ENCODE measurements at places on chromosomes 2 and 18. TPM values are rescaled to one million over a fixed set of nuclear protein-coding genes. Genes with fewer than 3 reads are reported as not detected.

DNA sequence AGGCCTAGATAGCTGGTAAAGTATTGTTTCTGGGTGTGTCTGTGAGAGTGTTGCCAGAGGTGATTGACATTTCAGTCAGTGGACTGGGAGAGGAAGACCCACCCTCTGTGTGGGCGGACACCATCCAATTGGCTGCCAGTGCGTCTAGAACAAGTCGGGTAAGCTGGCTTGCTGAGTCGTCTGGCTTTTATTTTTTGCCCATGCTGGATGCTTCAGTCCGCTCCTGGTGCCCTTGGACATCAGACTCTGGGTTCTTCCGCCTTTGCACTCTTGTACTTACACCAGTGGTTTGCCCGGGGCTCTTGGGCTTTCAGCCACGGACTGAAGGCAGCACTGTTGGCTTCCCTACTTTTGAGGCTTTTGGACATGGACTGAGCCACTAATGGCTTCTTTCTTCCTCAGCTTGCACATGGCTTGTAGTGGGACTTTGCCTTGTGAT lies 24.3 kb downstream of the DIS3L2 start:
- peak; percentile 45 for DNase-seq

ANKRD39 gene
- total RNA-seq = 17.3 TPM

DNA sequence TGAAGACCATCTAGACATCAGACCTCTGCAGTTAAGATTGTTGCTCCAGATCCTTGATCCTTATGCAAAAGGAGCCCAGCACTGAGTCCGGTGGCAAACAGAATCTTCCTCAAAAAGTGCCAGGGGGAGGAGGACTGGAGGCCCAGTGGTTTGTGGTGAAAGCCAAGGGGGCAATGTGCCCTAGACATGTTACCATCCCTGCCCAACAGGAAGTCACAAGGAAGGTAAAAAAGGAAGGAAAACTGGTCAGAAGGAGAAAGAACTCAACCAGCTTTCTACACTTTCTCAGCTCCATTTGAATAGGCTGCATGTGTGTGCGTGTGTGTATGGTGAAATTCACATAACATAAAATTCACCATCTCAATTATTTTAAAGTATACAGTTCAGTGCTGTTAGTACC lies 25.0 kb upstream of the KDM3A start:
- no peak for DNase-seq

GRCh38 chr2:111617299-111618225 lies 266.4 kb downstream of the ANAPC1 start:
- no peak for DNase-seq

RNF125 gene
- total RNA-seq = 4.4 TPM

ATG16L1 gene
- total RNA-seq = 29.9 TPM

DNA sequence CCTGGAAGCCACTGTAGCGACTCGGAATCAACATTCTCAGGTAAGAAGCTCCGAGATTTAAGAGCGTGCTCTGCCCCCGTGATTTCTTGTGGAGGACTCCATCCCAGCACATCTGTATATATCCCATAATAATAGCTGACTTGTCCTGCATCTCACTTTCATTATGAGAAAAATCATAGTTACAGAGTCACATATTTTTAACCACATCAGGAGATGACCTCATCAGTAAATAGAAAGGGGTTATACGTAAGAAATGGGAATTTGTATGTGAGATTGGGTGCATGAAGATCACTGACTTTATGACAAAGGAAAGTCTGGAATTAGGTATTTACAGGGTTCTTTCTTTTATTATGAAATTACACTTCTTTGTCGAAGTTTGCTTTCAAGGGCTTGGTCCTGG lies 16.4 kb upstream of the TMEM18 start:
- no peak for DNase-seq

GRCh38 chr2:37325625-37326071 lies 1.0 kb upstream of the PRKD3 start:
- DNase-seq = no peak

- no peak for DNase-seq
These were observed 25.2 kb upstream of the GPR55 start for GRCh38 chr2:230949966-230950873.

ANKRD36C gene
- 44.4 TPM for total RNA-seq

- DNase-seq = no peak
These were observed 133.4 kb downstream of the VAPA start for GRCh38 chr18:10047237-10047636.

- no peak for DNase-seq
These were observed 201.5 kb upstream of the PXDN start for GRCh38 chr2:1945819-1946218.

- DNase-seq = peak; percentile 68
These were observed 281.6 kb upstream of the TANK start for GRCh38 chr2:160878618-160879017.

IL1RL2 gene
- total RNA-seq = not detected

DNA sequence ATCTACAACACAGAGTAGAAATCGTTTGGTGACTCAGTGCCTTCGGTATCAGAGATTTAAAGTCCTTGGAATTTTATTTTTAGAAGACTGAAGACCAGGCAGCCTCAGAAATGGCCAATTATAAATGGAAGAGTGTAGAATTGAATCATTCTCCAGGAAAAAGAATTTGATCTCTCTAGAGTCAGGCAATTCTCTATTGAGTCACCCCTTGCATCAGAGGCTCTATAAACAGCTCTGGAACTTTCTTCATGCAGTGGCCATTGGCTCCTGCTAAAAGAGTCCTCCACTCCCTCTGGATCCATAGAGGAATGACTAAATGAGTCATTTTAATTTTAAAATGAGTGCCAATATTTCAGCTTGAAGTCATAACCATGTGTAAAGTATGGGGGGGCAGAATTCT lies 816.2 kb downstream of the TDRD15 start:
- DNase-seq = no peak

- no peak for DNase-seq
These were observed 113.6 kb downstream of the MCFD2 start for GRCh38 chr2:46801731-46802664.

DNA sequence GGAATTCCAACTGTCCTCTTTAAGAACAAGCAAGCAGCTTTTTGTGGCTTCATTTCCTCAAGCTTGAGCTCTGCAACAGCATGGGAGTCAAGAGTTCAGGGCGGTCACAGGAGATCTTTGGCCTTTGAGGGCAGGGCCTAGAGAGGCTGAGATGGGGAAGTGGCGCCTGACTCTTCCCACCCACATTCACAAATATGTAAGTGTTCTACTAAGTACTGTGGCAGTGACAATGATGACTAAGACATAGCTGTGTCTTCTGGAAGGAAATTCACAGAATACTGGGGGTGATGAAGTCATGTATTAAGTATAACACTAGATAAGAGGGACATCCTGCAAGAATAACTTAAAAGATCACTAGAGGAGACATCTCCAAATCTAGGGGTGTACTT lies 15.0 kb downstream of the RND3 start:
- no peak for DNase-seq

DNA sequence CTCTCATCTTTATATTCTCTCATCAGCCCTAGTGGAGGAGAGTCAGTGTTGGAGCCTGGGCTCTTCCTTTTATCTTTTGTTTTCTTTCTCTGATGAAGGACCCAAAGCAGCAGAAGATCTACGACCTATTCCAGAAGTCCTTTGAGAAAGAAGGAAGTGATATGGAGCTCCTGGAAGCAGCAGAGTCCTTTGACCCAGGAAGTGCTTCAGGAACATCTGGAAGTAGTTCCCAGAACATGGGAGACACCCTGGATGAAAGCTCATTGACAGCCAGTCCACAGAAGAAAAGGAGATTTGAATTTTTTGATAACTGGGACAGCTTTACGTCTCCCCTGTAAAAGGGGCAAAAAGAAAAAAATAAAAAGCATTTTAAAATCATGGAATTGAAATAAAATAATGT lies 16.0 kb upstream of the RPL37A start:
- no peak for DNase-seq

KLHL14 gene
- 0.13 TPM for total RNA-seq

DNA sequence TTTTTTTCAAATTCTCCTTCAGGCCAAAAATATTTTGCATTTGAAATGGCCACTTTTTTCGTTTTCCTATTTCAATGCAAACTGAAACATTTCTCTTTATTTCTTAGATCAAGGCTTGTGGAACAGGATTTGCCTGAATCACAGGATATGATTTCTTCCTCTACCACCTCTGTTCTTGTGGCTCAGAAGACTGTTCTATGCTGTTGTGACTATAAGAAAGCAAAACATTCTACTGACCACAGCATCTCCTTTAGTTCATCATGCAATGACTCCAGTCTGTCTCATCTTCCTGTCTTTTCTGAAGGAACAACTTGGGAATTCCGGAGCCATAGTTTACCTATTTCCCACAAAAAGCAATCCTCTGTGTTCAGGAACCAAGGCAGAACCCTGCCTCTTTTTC lies 16.2 kb upstream of the ZNF512 start:
- DNase-seq = no peak

SCN9A gene
- 1.1 TPM for total RNA-seq

PTPRN gene
- total RNA-seq = 4.2 TPM

TMEM169 gene
- 17.9 TPM for total RNA-seq

DNA sequence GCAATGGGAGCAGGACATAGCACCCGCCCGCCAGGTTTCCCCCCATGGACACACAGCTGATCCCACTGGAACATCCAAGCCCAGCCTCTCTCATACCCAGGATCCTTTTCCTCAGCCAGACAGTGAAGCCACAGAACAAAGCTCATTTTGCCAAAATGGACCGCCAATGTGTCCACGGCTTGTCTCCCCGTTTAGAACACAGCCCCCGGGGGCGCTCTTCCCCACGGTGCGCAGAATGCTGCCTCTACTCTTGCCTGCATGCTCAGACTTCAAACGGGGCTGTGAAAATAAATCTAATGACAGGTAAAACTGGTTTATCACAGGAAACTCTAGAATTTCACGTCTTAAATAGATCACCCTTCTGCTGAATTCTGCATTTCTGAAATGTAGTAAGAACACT lies 548.5 kb upstream of the ID2 start:
- no peak for DNase-seq

- DNase-seq = peak; percentile 22
These were observed 50.1 kb upstream of the ITM2C start for GRCh38 chr2:230814616-230815015.

GRCh38 chr2:1162246-1162645 lies 211.6 kb downstream of the SNTG2 start:
- no peak for DNase-seq

- DNase-seq = no peak
These were observed 44.2 kb downstream of the GPD2 start for GRCh38 chr2:156480376-156480775.

DNA sequence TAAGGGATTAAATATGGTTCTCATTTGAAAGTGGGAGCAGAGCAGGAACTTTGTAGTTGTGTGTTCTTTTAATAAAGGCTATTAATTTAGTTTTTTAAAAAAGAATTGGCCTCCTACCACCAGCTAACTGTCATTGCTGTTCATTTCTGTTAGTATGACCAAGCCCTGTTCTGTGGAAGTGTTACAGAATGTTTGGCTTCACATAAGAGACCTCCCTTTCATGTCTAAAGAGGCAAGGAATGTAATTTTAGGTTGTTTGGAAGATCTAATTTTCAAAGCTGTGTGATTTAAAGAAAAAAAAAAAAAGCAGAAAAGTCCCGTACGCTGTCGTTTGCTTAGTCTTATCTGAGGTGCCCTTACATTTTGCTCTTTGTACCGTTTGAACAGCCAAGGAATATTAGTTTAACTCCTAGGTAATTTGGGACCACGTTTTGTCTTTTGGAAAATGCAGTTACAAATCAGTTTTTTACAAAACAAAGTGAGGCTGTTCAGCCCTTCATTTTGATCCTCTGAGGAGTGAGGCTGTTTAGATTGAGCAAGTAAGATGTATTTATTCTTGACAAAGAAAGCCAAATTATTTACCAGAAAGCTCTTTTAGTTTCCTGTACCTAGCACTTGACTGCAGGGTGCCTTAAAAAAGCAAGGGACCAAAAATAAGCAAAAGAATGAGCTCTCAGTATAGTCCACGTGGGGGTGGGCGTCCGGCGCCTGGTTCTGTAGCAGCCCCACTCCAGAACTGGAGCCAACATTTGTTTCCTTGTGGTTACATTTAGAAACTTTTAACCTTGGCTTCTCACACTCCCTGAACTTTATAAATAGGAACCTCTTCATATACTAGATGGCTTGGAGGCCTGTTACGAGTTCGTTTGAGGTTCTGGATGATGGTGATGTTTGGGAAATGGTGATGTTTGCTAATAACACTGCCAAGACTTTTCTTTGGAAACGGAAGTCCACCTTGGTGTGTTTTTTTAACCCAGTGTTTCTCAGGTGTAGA lies 136.2 kb downstream of the FMNL2 start:
- DNase-seq = no peak

DNA sequence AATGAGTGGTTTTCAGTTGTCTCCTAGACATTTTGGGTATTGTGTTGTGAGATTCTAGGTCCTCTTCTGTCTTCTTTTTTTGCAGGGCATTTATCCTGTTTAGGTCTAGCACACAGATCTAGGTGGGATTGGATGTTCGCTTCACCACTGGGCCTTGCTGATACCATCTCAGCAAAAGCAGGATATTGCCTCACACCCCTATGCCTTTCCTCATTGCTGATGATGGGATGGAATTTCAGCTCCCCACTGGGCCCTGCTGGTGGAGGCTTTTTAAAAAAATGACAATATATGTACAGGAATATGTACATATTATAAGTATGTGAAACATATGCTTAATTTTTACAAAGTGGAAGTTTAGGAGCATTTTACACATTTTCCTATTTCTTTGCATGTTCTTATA lies 5.4 kb upstream of the TOGARAM2 start:
- no peak for DNase-seq

CCBE1 gene
- 2.9 TPM for total RNA-seq

EIPR1 gene
- total RNA-seq = 73.0 TPM

- DNase-seq = no peak
These were observed 188.5 kb downstream of the TPGS2 start for GRCh38 chr18:36640021-36640952.

GRCh38 chr2:86118130-86118529 lies 12.1 kb downstream of the PTCD3 start:
- DNase-seq = no peak

DNA sequence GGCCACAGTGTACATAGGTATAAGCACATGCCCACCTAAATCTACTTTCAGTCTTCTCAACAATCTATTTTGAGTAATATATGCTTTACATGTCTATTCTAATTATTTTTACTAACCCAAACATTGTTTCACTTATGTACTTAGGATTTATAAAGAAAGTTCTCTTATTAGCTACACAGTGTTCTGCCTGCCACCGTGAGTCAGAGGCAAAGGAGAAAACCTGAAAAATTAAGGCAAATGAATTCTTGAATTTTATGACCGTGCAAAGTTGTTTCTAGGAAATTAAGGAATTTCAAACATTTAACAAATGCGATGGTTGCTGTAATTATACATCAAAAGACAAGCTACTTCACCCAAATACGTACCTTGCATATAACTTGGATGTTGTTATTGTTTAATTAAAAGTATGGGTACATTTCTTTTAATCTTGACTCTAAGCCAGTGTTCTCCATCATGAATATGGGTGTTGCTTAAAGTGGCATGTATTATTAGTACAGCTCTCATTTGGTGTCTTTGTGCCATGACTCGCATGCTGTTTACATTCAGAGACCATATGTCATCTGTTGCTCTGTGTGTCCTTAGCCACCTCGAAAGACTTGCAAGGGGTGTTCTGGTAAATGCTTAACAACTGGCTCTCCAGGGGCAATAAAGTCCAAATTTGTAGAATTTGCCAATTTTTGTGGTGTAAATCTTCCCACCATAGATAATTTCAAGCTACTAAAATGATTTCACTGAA lies 154.3 kb upstream of the FN1 start:
- DNase-seq = no peak

- no peak for DNase-seq
These were observed 2.7 kb downstream of the STK16 start for GRCh38 chr2:219247678-219248642.
